ENCODE measurements at places on chromosomes 11 and 22.

DNA sequence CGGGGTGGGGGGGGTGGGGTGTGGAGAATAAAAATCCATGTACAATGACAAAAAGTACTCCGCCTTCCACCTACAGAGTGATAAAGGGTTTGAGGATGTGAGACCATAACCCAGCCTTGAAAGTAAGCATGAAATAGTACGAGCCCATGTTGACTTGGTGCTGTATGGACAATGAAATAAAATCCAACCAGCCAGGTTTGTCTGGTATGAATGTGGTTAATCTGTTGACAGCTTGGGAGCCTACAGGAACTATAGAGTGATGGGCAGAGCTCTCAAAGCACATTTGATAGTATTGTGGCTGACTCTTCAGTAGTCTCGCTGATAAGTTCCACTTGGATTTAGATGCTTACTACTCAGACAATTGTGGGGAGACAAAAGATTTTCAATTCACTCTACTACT lies 48.8 kb upstream of the CD44 start:
- no peak for DNase-seq

DNA sequence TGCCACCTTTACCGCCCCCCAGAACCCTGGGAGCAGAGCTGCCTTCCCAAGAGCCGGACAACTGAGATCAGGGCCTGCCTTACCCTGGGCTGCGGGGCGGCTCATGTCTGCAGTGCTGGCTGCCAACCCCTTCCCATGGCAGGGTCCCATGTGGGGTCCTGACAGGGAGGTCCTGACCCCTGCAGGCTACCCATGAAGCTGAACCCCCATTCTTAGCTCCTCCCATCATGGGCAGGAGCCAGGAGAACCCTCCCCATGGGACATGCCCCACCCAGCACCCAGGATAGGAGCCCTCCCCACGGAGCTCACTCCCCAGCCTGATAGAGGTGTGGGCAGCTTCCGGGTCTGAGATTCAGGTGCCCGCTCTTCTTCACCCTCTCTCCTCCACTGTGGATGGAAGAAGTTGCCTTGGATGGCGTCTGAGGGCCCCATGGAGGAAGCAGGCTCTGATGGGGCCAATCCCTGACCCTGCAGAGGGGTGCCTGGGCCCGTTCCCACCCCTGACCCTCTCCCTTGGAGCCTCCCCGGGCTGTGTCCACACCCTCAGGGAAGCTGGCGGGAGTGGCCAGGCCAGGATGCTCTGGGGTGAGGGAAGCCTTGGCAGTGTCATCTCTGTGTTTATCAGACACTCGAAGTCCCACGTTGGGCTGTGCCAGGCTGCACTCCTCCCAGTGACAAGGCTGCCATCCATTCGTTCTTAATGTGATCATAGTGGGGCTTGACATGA lies 1508.2 kb downstream of the BRD1 start:
- no peak for DNase-seq

DNA sequence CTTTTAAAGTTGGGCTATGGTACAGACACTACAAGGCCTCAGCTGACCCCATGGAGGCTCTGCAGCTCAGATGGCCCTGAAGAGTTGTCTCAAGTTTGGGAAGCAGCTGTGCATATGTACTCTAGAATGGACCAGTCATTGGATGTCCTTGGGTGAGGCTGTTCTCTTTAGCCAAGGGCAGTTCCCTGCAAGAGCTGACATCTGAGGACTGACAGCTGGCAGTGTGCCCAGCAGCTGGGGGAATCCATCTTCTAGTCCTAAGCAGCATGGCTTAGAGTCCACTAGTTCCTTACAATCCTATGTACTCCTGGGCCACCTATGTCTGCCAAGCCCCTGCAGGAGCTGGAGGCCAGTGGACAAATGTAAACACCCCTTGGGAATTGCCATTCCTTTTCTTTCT lies 76.5 kb downstream of the C11orf91 start:
- DNase-seq: no peak

DNA sequence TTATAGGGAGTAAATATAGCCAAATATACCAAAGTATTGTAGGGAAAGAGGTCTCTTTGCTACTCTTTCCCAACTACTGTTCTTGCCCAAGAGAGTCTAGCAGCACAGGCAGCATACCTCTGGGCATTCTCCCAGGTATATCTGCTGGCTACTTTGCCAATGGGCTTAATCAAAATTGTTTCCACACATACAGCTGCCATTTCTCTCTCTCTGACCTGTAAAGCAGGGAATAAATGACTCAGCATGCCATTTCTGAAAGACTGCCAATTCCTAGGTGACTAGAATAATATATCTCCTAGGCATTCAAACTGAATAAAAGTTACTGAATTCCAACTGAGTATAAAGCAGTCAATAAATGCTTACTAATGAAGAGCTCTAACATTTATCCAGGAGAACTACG lies 44.6 kb downstream of the RDX start:
- DNase-seq: no peak

DNA sequence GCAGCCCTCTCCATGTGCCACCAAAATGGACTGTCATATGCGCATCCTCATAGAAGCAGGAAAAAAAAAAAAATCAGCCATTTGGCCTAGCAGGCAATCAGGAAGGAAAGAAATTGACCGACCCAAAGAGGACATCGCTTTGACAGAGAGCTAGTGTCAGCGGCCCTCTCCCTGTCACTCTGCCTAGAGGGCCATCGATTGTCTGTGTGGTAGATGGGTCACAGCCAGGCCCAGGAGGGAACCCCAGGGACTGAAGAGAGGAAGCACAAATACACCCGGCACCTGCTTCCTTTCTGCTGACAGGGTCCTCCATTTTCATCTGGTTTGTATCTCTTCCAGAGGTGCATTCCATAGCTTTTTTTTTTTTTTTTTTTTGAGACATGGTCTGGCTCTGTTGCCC lies 21.8 kb downstream of the VPS37C start:
- DNase-seq: no peak

GRCh38 chr11:10436224-10436623 lies 18.8 kb upstream of the AMPD3 start:
- DNase-seq: no peak

- DNase-seq: no peak
These were observed 618.0 kb downstream of the BRD1 start for GRCh38 chr22:49209452-49210195.

- no peak for DNase-seq
These were observed 1162.1 kb downstream of the DLG2 start for GRCh38 chr11:84465040-84465439.

DNA sequence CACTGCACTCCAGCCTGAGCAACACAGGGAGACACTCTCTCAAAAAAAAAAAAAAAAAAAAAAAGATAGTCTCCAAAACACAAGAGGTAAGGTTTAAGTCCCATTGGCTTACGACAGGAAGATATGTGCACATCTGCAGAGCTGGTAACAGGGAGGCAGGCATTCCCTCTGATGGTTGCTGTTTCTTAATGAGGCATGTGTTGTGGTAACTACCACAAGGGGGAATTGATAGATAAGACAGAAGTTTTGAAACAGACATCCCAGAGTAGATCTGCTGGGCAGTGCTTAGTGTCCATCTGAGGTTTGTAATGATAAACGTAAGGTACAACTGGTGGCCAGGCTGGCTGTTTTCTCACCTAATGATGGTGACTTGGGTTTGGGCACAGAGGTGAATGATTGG lies 4.7 kb downstream of the EIF1AD start:
- no peak for DNase-seq

GRCh38 chr11:69862331-69862771 lies 43.1 kb upstream of the FGF3 start:
- DNase-seq: no peak

DNA sequence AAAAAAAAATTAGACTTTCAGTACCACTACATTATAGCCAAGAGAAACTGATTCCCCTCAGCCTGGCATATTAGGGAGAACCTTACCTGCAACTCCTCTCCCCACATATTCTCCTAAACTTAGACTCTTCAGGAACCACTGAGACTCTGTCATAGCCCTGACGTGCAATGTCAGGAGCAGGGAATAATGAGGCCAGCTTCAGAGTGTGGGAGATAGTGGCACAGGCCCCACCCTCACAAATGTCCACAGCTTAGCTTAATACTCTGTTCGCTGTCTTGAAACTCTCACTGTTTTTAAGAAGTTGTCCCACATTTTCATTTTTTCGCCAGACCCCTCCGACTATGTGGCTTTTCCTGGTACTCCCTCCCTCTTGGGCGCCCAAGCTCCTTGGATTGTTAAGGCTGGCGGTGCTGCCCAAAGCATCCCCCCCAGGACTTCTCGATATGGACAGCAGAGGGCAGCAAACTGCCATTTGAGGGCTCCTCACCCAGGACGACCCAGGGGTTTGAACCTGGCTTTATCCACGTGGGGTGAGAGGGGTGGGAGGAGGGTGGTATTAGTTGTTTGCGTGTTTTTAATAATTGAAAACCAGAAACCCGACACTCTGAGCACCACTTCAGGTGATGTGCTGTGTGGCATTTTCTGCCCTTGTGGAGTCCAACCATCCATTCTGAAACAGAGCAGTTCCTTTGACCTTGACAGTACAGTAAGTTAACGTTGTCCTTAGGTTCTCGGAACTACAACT lies 45.2 kb upstream of the RASSF10 start:
- peak; percentile 22 for DNase-seq

GRCh38 chr11:113345978-113346377 lies 31.6 kb downstream of the TTC12 start:
- no peak for DNase-seq

- DNase-seq: no peak
These were observed 94.6 kb downstream of the DEPDC5 start for GRCh38 chr22:31848411-31848810.

- DNase-seq: no peak
These were observed 857 bp downstream of the ARCN1 start for GRCh38 chr11:118572981-118573550.

GRCh38 chr11:4559527-4560440 lies 14.8 kb downstream of the OR52M1 start:
- DNase-seq: no peak

DNA sequence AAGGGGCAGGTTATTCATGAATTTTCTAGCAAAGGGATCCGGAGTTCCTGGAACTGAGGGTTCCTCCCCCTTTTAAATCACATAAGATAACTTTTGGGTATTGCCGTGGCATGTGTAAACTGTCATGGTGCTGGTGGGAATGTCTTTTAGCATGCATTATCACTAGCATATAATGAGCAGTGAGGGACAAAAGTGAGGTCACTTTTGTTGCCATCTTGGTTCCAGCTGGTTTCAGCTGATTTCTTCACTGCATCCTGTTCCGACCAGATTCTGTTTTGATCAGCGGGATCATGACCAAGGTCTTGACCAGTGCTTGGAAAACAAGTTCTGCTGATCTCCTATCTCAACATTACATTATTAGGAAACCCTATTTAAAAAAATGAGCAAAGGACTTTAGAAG lies 7.4 kb downstream of the MIF start:
- DNase-seq: no peak

DNA sequence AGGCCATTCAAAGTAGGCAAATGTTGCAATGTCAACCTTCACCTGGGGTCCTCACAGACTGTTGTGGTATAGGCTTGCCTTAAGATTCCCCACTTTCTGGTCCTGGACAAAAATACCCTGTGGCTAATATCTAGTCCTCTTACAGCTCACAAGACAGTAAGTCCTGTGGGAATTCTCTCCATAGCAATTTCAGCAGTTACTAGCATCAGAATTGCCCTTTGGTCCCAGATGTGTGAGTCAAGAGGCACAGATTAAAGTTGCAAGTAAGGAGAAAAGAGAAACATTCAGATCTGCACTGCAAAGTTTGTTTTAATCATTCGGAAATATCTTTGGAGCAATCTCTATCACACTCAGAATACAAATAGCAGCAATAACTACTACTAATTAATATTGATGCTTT lies 420.2 kb downstream of the NTM start:
- no peak for DNase-seq

- DNase-seq: no peak
These were observed 79.3 kb downstream of the CTTN start for GRCh38 chr11:70477609-70478008.

GRCh38 chr11:27626269-27626937 lies 73.9 kb downstream of the BDNF start:
- no peak for DNase-seq

GRCh38 chr22:46941968-46942798 lies 179.7 kb downstream of the TBC1D22A start:
- DNase-seq: no peak

DNA sequence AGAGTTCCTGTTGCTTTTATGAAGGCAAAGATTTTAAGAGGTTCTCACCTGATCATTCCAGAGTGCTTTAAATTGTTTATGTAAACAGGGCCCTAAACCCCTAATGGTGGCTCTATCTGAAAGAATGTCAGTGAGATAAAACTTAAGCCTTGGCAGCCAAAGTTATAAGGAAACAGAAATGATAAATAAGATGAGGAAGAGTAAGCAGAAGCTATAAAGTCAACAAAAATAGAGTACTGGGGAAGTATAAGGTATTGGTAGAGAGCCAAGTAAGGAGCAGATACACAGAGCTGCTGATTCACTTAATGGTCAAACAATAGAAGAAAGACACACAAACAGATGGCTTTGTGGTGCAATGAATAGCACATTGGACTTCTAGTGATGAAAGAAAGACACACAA lies 37.9 kb downstream of the TMPRSS5 start:
- DNase-seq: no peak

DNA sequence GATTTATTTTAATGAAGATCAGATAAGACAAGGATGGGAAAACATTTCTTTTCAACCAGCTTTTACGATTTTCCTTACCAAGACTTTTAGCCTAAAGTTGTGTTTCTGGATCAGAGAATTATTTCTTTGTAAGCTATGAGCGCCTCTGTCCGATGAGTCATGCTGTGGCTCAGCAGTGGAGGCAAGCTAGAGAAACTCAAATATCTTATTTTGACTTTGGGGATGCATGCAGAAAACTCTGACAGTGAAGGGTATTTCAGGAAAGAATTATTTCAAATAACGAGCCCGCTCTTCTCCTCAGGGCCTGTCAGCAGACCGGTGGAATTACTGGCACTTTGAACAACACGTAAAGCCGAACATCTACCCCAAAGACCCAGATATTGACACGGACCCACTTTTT lies 77.9 kb upstream of the OR5AK2 start:
- DNase-seq: no peak

GRCh38 chr11:3825473-3826154 lies 15.1 kb downstream of the RHOG start:
- DNase-seq: no peak

DNA sequence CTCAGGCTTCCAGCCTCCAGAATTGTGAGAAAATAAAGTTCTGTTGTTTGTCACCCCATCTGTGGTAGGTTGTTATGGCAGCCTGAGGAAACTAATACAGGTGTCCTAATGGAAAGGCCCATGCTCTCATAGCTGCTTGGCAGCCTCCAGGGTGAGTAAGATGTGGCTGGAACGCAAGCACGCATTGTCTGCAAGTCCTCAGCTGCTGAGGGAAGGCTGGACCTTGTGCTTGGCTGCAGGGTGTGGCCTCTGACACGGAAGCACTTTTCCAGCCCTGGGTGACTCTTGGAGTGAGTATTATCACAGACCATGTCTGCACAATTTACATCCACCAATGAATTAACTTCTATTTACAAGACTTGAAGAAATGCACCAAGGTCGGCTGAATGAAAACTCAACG lies 44.4 kb upstream of the BARX2 start:
- no peak for DNase-seq

GRCh38 chr11:113895367-113896155 lies 9.0 kb upstream of the HTR3B start:
- no peak for DNase-seq

Measured in stimulated activated CD8-positive, alpha-beta memory T cell treated with anti-CD3 and anti-CD28 coated beads, Interleukin-7, amount 100 ng/mL, for 4 hours (primary cell).